Activated T-cell treated with anti-CD3 and anti-CD28 coated beads for 4 hours (primary cell): ENCODE measurements at places on chromosomes 3 and 15.
A peak's percentile ranks its signal among the peaks of the same experiment; 100 is the strongest.

DNA sequence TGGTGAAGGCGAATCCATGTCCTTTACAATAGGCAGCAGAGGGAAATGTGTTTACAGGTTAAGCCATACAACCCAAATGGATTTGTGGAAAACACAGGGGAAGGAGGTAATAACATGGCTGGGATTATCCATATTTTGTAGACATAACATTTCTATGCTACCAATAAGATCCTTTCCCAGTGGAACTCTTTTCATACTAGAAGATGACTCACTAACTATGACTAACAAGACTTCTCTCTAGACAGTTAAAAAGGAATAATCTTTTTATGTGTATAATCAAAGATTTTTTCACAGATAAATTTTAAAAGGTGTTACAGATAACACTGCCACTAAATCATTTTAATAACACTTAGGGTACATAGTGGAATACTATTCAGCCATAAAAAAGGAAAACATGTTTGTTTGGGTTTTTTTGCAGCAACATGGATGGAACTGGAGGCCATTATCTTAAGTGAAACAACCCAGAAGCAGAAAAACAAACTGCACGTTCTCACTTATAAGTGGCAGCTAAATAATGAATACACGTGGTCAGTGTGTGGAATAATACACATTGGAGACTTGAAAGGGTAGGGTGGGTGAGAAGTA, 39.6 kb downstream of the VPS13C start:
- no peak for DNase-seq

GRCh38 chr3:194379231-194379630, 9.7 kb upstream of the LRRC15 start:
- no peak for DNase-seq

GRCh38 chr15:73632670-73633058, 525 bp downstream of the NPTN start:
- no peak for DNase-seq

GRCh38 chr3:14512281-14512941, 27.7 kb downstream of the GRIP2 start:
- no peak for DNase-seq

GRCh38 chr15:93290618-93290946, 201.6 kb upstream of the RGMA start:
- DNase-seq, result no peak

DNA sequence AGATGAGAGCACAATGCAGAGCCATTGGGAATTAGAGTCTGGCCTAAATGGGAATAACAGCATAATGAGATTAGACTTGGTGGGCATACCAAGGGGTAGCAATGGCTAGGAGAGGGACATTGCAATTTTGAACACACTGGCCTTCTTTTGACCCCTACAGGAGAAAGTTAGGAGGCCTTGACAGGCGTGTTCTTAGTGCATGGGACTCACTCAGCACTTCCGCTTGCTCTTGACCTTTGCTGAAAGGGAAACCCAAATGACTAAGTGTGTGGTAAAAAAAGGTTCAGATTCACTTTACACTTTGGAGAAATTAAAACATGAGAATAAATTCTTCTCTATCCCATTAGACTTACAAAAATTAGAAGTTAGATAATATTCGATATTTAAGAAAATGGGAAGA, 317.4 kb downstream of the DIPK2A start:
- no peak for DNase-seq

DNA sequence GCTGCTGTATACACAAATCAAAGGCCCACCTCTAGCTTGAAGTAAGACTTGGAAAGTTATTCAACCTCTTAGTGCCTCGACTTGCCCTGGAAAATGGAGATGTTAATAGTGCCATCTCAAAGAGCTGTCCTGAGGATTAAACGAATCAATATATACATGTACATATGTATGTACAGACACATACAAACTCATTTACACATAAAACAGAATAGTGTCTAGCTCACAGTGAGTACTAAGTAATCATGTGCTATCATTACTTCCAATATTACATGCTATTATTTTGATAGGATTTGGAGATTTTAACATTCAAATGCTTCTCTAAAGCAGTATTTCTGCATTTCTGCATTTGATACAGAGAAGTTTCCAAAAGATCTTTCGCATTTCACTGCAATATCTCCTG, 20.5 kb downstream of the LARP6 start:
- no peak for DNase-seq

DNA sequence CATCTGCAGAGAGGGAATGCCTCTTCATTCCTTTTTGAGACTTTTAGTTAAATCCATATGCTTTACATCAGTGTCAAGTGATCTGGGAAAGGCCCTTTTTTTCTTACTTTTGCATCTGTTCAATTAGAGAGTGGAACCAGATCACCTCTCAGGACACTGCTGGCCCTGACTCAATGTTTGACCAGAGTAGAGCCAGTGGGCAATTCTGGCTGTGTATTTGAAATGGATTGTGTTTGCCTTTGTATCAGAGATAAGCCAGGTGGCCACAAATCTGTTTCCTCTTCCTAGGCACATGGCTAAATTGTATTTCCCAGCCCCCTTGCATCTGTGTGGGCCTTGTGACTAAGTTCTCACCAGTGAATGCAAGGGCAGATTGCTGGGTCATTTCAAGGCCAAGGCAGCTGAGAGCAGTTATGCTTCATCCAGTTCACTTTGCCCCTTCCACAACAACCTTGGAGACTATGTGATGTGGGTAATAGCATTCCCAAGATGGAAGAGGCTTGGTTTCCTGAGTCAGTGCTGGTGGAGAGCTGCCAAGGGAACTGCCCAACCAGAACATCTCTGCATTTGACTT, 75.6 kb upstream of the CACNA2D3 start:
- no peak for DNase-seq

DNA sequence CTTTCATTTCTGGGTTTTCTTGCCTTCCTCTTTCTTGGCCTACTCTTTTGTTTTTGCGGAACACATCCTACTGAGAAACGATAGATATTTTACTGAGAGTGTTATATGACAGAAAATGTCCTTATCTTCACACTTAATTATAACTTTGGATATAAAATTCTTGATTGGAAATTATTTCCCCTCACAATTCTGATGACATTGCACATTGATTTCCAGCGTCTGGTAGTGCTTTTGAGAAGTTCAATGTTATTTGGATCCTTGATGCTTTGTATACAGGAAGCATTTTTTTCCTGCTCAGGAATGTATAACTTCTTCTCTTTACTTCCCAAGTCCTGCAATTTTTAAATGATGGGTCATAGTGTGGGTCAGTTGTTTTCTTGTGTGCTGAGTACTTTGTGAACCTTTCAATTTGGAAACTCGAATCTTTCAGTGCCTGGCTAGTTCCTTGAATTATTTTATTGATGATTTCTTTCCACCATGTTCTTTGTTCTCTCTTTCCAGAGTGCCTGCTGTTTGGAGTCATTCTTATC, 183.9 kb downstream of the PDCD6IP start:
- DNase-seq, result no peak

DNA sequence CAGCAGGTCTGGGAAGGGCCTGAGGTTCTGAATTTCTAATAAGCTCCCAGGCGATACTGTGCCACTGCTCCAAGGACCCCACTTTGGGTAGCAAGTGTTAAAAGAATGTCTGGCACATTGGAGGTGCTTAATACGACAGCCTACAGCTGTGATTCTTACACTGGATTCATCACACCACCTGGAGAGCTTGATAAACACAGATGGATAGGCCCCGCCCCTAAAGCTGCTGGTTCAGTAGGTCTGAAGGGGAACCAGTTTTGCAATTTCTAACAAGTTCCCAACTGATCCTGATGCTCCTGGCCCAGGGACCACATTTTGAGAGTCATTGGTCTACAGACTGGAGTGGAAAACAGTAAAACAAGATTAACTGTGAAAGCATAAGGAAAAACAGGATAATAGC, 124.8 kb upstream of the ST8SIA2 start:
- DNase-seq, result no peak

GRCh38 chr3:152269056-152269830, 514 bp downstream of the MBNL1 start:
- DNase-seq, result peak; percentile 21

DNA sequence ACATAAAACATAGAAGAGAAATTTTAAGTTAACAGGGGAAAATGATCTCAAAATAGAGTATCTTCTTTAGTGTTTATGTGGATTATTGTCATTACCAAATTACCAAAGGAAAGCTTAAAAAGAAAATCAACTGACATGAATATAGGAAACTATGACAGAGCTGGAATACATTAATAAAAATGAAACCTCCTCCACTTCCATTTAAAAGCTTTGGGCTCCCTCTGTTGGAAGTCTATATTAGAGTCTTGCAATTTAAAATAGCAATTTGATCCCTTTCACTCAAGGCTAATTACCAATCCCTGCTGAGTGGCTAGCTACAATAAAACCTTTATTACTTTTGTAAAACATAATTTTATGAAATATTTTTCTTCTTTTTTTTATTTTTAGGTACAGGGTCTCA, 61.4 kb upstream of the IMPG2 start:
- DNase-seq, result no peak

- no peak for DNase-seq
Measured at GRCh38 chr3:131393868-131394267, 12.3 kb downstream of the NUDT16 start.

DNA sequence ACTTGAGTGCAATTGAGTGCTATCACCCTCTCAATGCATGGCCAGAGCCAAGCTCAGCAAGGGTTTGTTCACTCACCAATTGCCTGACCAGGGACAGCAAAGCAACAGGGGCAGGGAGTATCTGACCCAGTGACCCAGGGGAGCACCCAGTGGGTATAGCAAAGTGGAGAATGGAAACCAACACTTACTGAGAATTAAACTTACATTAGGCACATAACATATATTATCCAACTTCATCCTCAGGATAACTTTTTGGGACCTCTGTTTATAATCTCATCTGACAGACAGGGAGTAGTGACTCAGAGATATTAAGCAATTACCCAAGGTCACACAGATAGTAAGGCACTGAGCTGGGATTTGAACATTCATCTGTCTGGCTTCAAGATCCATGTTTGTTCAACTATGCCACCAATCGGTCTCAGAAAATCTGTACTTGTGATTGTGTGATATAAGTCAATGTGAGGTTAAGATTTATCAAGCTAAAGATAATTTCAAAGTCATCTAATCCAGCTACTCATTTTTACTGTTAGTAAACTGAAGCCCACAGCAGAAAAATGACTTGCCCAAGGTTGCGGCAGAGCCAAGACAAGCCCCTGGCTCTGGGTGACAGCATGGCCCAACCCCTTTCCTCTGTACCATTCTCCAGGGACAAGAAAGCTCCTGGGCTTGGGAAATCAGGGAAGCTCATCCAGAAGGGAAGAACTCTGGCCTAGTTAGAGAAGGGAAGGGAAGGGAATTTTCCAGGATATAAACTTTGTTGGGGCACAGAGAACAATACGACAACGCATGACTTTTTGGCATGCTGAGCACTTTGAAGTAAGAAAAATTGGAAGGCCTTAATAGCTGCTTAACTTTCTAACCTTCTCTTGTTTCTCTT, 138.0 kb upstream of the SMAD3 start:
- DNase-seq, result no peak

DNA sequence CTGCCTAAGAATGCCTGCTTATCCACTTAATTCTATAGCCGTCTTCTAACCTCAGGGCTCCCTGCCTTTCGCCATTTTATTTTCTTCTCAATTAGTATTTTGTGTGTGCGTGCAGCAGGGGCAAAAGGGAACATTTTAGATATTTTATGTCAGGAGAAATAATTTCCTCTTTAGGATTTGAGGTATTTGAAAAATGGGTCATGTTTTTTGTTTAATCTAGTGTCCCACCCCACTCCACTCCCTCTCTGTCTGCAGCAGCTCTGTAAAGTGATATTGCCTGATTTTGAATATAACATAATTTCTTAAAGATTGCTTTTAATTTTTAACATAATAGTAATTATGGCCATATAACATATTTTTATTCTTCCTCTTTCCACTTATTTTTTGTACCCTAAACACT, 593.2 kb upstream of the DPPA4 start:
- DNase-seq, result no peak

DNA sequence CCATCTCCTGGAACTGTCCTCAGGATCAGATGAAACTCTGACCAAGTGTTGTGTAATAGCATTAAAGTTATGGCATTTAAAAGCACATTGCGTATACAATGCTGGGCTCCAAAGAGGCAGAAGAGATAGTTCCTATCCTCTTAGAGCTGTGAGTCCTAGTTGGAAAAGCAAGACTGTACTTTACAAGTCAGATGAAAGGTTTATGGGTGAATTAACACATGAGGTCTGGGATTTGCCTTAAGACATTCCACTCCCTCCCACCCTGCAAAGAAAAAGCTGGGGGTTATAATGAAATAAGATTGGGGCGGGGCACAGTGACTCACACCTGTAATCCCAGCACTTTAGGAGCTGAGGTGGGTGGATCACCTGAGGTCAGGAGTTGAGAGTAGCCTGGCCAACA, 35.6 kb downstream of the SNAPC5 start:
- DNase-seq, result no peak

DNA sequence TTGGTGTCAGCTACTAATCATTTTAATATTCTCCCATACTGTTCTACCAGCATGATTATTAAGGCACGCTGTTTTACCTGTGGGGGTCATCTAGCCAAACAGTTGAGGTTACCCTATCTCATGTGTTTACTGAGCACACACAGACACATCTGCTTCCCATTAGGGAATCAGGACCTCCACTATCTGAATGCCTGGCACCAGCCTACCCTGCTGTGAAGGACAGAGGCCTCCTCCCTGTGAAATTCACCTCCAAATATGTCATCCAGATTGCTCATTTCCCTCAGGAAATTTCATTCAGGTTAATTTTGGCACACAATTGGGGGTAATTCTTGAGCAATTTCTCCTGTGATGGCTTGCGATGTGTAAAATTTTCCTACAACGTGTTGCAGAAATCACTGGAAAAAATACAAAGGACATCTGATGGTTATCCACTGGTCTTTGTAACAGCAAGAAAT, 155.6 kb upstream of the NR2E3 start:
- no peak for DNase-seq

DNA sequence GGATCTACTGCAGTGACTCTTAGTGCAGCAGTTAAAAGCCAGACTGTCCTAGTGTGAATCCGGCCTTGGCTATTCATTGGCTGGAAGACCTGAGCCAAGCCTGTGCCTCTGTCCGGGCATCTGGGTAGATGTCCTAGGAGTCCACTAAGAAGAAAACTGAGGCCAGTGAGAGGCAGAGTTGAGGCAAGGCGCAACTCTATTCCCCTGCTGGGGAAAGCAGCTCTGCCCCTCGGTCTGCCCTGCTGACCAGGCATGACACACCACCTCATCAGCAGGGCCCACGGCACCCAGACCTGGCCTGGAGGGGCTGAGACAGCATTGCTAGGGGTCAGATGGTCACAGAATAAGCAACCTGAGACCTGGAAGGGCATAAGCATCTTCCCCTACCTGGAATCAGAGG, 46.7 kb upstream of the ABHD2 start:
- no peak for DNase-seq

DNA sequence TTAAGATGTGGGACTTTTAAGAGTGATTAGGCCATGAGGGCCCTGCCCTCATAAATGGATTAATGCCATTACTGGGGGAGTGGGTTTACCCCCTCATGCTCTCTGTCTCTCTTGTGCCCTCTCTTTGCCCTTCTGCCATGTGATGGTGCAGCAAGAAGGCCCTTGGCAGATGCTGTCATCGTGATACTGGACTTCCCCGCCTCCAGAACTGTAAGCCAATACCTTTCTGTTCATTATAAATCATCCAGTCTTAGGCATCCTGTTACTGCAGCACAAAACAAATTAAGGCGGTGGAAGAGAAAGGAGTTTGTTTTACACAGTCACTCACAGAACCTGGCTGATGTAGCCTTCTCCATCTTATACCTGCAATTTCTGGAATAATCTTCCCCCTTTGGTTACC, 360.3 kb upstream of the TBL1XR1 start:
- no peak for DNase-seq

- no peak for DNase-seq
Measured at GRCh38 chr15:47209591-47209990, 507.7 kb upstream of the SEMA6D start.

GRCh38 chr3:191529992-191530391, 69.0 kb downstream of the PYDC2 start:
- DNase-seq, result no peak

- no peak for DNase-seq
Measured at GRCh38 chr3:100245927-100246326, 14.9 kb upstream of the TBC1D23 start.
